Subcutaneous preadipocyte (primary cell): ENCODE measurements at places on chromosomes 3 and 15. TPM values are rescaled to one million over a fixed set of nuclear protein-coding genes. Genes with fewer than 3 reads are reported as not detected.

TMCO5A gene
- not detected in 2 replicates for total RNA-seq

AADACL2 gene
- not detected in 2 replicates for total RNA-seq

KCNAB1 gene
- total RNA-seq: under 0.01 TPM in 1 of 2 replicates, not detected in the other

ZNF620 gene
- total RNA-seq: 0.59 and 0.73 TPM in 2 replicates

FANCD2OS gene
- not detected in 2 replicates for total RNA-seq

PLSCR5 gene
- not detected in 2 replicates for total RNA-seq

CORO2B gene
- 27.6 and 34.4 TPM in 2 replicates for total RNA-seq

SYNM gene
- total RNA-seq: 1.1 and 2.2 TPM in 2 replicates

RTP3 gene
- not detected in 2 replicates for total RNA-seq

RETNLB gene
- total RNA-seq: not detected in 2 replicates

GASK1A gene
- 0.39 and 0.73 TPM in 2 replicates for total RNA-seq

MAN2C1 gene
- 144 and 174 TPM in 2 replicates for total RNA-seq

P4HTM gene
- 20.5 and 29.4 TPM in 2 replicates for total RNA-seq

MCF2L2 gene
- total RNA-seq: 0.73 and 1.6 TPM in 2 replicates

GRK7 gene
- total RNA-seq: not detected in 2 replicates

GOLGA6L7 gene
- total RNA-seq: not detected in 2 replicates
